ENCODE measurements at places on chromosomes 1 and 21.
A peak's percentile ranks its signal among the peaks of the same experiment; 100 is the strongest.

DNA sequence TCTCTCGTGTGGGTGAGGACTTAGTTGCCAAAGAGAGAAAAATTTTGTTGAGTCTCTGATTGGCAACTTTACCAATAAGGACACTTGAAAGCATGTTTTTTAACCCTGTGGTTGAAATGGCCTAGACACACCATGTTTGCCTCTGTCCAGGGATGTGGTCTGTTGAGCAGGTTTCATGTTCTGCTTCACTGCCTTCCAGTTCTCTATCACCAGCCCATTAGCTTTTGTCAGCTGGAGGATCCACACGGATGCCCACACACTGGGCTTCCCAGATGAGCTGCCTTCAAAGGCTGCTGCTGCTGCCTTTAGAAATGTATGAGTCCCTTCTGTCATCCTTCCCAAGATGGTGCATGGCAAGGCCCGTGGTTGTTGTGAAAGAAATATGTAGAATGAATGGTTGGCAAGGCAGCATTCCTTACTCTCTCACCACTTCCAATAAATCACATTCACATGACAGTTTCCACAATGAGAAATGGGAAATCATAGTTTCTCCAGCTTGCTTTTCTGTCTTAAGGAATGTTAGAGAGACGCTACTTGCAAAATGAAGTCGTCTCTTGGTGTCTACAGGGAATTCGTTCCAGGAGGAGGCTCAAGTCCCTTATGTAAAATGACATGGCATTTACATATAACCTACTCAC is 108.2 kb upstream of the SLC35F3 start:
- no peak for DNase-seq

- DNase-seq, result no peak
Observed at GRCh38 chr1:109067883-109068282, 7.9 kb downstream of the TAF13 start.

GRCh38 chr1:37094302-37094701 is 60.0 kb upstream of the GRIK3 start:
- no peak for DNase-seq

GRCh38 chr1:29465755-29466154 is 229.4 kb downstream of the PTPRU start:
- no peak for DNase-seq

- no peak for DNase-seq
Observed at GRCh38 chr21:18142655-18143054, 102.0 kb upstream of the CHODL start.

GRCh38 chr1:1205769-1206375 is 520 bp downstream of the TNFRSF18 start:
- DNase-seq, result peak; percentile 36

- no peak for DNase-seq
Observed at GRCh38 chr21:14121719-14122118, 89.0 kb downstream of the LIPI start.

GRCh38 chr1:86352086-86352485 is 44.0 kb downstream of the ODF2L start:
- no peak for DNase-seq

DNA sequence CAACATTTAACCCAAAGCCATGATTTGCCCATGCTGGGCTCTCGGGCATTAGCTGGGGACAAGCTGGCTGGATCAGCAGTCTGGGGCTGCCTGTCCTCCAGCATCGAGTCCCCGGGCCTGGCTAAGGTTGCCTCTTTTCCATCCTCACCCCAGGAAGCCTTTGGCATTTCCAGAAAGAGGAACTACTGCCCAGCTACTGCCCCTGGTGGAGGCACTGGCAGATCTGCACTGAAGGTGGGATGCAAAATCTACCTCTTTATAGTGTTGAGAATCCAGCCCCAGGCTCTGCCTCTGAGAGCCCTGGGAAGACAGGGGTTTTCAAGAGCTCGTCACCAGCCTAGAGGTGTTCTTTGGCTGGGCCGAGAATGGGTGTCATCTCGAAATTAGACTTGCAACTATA is 635.9 kb downstream of the MATN1 start:
- peak; percentile 13 for DNase-seq

DNA sequence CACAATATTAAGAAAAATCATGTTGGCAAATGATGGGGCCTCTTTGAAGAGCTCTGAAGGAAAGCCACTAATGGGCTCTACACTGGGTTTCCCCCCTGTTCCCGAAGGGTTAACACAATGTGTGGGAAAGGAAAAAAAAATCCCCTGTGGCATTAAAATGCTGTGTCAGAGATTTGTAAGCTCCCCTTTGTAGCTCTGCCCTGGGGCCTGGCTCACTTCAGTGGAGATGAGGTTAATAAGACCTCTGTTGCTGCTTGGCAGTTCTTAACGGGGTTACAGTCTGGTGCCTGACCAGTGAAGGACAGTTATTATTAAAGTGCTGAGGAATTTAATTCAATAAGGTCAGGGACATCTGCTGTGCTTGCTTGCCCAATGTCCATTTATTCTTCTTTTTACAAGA is 129.7 kb upstream of the UBE2U start:
- DNase-seq, result no peak

DNA sequence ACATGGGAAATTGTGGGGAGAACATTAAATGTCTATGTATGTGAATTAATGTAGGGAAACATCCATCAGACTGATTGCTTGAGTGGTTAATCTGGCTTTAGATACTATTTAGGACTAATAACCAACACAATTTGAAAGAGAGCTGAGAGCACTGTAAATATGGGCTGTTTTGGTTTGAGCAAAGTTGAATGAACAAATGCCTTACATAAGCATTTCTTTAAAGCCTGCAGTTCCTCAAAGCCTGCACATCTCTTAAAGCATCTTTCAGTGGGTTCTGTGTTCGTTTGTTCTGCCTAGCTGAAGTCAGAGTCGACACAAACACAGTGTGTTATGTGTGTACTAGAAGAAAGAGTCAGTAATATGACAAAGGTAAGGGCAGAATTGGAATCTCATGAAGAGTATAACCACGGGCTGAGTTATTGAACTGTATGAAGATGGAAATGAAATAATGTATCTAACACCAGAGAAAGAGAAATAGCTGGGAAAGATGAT is 350.0 kb downstream of the SIPA1L2 start:
- no peak for DNase-seq

DNA sequence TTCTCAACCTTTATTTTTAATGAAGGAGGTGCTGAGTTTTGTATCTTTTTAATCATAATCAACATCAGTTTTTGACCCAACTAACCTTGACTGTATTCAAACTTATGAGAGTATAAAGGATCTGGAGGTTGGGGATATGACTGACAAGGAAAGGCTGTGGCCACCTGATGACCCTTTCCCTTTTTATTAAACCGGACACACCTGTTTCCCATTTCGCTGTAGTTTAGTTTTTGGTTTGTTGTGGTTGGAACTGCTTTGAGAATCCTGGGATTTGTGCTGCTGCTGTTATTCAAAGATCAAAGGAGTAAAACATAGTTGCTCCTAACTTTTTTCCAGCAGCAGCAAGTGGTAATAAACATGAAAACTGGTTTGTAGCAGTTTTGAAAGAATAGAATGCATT is 12.4 kb downstream of the PRPF38A start:
- no peak for DNase-seq

- DNase-seq, result no peak
Observed at GRCh38 chr21:31075848-31076247, 37.6 kb upstream of the KRTAP19-8 start.

- DNase-seq, result no peak
Observed at GRCh38 chr1:5757187-5757805, 234.9 kb downstream of the NPHP4 start.

All from HL-60 (cell line).